ENCODE measurements at places on chromosomes 7 and 10. TPM values are rescaled to one million over a fixed set of nuclear protein-coding genes. Genes with fewer than 3 reads are reported as not detected.

The CALY gene
- 1.4 TPM for total RNA-seq

The TAS2R5 gene
- 0.31 TPM for total RNA-seq

The HOXA13 gene
- total RNA-seq, result not detected

The MAT1A gene
- total RNA-seq, result not detected

The AMPH gene
- not detected for total RNA-seq

All from CD8-positive, alpha-beta T cell (primary cell).